Stomach (tissue), 19 donors: ENCODE measurements at places on chromosomes 16 and 17. TPM values are rescaled to one million over a fixed set of nuclear protein-coding genes. Genes with fewer than 3 reads are reported as not detected.

Gene FOXF1
- 37.3 TPM for total RNA-seq

Gene CHST5
- 2.3 TPM for total RNA-seq

Gene C16orf92
- not detected for total RNA-seq

Gene APPBP2
- total RNA-seq, result 26.4 TPM

Gene ACADVL
- total RNA-seq, result 1,195 TPM

Gene PTX4
- total RNA-seq, result not detected

Gene PDILT
- total RNA-seq, result not detected

Gene G6PC1
- 4.0 TPM for total RNA-seq

Gene HSD11B2
- 837 TPM for total RNA-seq
